ENCODE measurements at places on chromosomes 7 and 10.

DNA sequence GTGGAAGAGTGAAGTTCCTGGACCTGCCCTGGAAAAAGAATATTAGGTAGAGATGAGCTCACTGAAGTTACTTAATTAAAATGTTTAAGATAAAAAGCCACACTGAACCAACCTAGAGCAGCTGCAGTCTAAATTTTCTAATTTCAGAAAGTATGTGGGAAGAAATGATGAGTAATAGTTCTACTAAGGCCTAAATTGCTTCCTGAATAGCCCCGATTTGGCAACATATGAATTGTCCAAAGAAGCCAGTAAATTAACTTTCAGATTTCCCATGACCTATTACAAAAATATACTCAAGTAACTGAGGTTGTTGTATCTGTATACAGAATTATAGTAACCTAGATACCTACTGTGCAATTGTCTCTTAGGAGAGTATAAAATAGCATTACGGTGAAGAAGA, 312.6 kb downstream of the IPMK start:
- no peak for DNase-seq

DNA sequence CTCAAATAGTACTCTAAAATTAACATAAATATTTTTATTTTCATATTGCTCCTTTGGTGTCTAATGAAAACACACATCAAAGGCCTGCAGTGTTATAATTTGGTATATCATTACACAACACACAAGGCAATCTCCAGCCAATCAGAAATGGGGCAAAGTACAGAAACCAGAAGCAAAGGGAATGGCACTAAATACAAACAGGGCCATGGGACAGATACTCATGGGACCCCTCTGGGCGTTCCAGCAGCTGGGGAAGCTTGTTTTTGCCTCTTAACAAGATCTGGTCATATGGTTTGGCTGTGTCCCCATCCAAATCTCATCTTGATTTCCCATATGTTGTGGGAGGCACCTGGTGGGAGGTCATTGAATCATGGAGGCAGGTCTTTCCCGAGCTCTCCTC, 551.8 kb upstream of the NRP1 start:
- DNase-seq: no peak

GRCh38 chr7:1749864-1750466, 79.9 kb downstream of the ELFN1 start:
- DNase-seq: no peak

- no peak for DNase-seq
Observed at GRCh38 chr7:55533050-55533728, 39.1 kb downstream of the VOPP1 start.

DNA sequence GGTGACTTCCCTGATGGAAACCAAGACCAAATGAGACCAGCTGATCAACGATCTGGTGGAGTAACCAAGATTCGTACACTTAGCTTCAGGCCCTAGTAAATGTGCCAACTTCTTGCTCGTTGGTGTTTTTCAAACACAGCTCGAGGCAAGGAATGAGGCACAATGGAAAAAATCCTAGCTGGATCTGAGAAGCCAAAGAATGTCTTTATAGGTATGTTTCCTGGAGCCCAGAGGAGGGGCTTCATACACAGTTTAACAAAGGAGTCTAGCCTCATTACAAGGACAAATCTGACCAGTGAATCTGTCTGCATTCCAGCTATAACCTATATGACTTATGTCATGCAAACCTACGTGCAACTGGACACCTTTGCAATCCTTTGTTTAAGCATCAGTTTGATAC, 3.7 kb downstream of the COL17A1 start:
- no peak for DNase-seq

GRCh38 chr7:114530057-114530611, 115.5 kb downstream of the FOXP2 start:
- DNase-seq: no peak

DNA sequence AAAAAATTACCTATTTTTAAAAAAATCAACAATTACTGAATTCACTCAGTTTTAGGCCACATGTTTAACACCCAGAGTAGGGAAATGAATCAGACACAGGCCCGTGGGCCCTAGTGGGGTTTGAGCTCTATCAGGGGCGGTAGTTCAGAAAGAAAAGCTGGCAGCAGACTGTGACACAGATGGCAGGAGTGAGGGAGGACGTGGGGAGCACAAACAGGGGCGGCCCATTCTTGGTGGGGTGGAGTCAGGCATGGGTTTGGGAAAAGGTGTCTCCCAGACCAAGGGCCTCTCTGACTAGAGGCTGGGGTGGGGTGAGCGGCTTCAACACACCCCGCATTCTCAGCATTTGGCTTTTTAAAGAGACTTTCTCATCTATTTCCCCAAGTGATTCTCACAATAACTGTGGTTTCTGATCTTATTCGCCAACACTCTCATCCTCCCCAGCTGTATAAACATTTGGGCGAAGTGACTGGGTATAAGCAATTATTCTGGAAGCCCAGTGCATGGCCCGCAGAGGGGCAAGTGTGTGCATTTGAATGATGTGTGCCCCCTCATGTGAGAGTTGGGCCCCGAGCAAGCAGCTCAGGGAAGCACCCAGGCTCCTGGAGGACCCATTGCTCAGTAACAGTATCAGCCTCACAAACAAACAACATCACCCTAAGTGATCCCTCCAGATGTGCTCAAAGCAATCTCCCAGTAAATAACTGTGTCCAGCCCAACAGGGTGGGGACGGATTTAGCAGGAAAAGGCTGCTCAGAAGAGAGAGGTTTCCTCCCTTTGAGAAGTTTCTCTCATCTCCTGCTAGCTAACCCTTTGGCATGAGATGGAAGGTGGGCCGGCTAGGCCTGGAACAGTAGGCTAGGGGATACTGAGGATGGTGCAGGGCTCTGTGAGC, 437.6 kb upstream of the ZMIZ1 start:
- no peak for DNase-seq

DNA sequence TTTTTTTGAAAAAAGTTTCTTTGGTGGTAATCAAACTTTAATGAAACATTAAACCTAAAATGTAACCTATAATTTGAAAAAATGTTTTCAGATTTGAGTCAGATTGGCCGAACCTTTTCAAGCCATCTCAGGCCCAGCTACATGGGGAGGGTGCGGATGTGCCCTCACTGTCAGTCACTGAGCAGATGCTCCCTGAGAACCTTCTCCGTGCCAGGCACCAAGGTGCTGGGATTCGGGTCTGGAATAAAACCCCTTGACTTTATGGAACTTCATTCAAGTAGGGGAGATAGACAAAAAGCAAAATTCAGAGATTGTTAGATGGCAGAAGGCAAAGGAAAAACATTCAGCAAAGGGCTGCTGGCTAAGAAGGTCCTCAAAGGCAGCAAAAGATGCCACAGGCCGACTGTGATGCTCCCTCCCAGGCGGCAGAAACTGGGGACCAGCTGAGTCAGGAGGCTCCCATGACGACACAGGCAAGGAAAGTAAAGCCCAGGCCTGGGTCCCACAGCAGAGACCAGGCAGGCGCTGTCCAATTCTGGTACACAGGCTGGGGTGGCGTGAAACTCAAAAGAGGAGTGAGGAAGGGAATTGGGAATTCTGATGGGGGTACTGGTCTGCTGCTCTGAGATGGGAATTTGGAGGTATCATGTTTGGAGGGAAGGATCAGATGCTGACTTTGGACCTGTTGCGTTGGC, 82.2 kb upstream of the DDC start:
- DNase-seq: no peak

DNA sequence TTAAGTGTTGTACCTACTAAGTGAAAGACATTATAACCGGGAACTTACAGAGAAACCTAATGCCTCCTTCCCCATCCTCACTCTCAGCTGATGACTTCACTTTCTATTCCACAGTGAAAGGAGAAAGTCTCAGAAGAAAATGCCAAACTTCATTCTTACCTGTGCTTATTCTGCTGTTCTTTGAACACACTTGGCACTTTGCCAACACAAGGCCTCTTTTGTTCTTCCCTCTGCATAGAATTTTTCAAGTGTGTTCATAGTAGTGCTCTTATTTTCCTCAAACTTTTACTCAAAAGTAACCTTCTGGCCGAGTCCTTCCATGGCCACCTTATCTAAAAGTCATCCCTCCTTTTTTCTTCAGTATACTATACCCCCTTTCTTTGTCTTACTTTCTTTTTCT, 59.4 kb upstream of the ETV1 start:
- DNase-seq: no peak

DNA sequence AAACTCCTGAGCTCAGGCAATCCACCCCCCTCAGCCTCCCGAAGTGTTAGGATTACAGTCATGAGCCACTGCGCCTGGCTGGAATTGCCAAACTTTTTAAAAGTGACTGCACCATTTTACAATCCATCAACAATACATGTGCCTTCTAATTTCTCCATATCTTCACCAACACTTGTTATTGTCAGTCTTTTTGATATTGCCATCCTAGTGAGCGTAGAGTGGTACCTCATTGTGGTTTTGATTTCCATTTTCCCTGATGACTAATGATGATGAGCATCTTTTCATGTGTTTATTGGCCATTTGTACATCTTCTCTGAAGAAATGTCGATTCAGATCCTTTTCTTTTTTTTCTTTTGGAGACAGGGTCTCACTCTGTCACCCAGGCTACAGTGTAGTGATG, 21.7 kb upstream of the STRIP2 start:
- DNase-seq: no peak

DNA sequence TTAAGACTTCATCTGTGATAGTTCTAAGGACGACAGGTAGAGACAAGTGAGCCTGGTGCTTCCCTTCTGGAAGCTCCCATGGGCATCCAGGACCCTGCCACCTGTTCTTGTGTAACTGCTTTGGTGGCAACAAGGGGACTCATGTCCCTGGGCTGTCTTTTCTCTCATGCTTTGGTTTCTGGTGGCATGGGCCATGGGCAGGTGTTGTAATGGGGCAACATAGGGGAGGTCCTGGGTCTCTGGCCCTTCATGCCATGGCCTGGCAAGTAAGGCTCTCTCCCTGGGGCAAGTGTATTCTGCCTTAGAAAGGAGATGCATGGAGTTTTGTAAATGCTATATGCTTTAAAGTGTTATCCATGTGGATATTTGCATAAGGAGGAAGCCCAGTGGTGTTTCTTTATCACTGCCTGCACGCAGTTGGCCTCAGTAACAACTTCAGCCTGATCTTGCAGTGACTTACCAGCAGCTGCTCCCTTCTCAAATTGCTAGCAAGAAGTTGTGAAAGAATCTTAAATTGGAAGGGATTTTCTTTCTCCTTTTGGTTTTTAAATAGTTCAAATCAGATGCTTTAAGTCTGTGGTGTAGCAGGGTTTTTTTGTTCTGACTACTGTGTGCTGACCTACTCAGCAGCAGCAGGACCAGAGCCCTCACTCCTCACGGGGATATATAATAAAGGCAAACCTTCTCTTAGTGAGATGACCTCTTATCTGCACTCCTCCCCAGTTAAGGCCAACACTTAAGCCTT, 39.9 kb downstream of the OGDH start:
- DNase-seq: no peak

- DNase-seq: no peak
Observed at GRCh38 chr7:96962221-96962885, 43.0 kb upstream of the DLX6 start.

GRCh38 chr10:92268748-92269147, 22.1 kb downstream of the CPEB3 start:
- no peak for DNase-seq

- no peak for DNase-seq
Observed at GRCh38 chr7:49789736-49790135, 16.3 kb downstream of the VWC2 start.

DNA sequence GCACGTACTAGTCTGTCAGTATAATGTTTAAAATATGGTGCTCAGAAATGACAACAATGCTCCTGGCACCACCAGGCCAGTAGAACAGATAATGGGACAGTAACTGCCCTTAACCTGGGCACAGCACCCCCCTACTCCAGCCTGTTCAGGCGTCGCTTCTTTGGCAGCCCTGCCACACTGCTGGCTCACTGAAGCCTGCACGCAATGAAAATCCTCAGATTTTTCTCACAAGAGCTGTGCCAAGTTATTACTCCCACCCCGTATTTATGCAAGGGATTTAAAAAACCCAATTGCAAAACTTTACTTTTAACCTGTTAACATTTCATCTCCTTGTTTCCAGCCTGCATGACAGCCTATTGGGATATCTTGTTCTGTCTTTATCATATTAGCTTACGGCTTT, 56.6 kb upstream of the LAMB1 start:
- DNase-seq: no peak

- no peak for DNase-seq
Observed at GRCh38 chr7:111516612-111517011, 45.7 kb downstream of the IMMP2L start.

DNA sequence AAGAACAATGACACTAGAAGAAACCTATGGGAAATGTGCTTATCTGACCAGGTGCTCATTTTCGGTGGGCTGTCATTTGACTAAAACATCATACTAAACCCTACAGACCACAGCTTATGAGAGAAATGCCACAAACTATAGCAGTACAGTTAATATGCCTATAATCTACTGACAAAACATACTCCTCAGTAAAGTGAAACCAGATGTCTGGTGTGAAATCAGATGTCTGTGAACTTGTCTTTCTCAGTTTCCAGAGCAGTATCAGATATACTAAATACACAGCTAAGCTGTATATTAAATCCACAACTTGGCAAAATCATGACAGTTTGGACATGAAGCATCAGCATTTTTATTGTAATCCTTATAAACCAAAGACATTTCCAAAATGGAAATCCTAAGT, 3.3 kb downstream of the IMMP2L start:
- DNase-seq: no peak

- no peak for DNase-seq
Observed at GRCh38 chr7:802500-803242, 29.6 kb upstream of the SUN1 start.

DNA sequence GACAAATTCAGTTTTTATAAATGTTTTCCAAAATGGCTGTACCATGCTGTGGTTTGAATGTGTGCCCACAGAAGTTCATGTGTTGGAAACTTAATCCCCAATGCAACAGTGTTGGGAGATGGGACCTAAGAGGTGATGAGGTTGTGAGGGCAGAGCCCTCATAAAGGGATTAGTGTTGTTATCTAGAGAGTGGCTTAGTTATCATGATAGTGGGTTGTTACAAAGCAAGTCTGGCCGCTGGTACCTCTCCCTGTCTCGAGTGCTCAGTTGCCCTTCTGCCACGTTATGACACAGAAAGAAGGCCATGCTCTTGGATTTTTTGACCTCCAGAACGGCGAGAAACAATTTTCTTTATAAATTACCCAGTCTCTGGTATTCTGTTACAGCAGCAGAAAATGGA, 119.0 kb downstream of the BTAF1 start:
- DNase-seq: no peak

GRCh38 chr10:61172182-61172926, 228.4 kb upstream of the RHOBTB1 start:
- no peak for DNase-seq

- no peak for DNase-seq
Observed at GRCh38 chr7:158814637-158815036, 14.7 kb downstream of the ESYT2 start.

- no peak for DNase-seq
Observed at GRCh38 chr7:25906003-25906402, 246.0 kb upstream of the NFE2L3 start.
